ENCODE measurements at places on chromosomes 2 and 18.

DNA sequence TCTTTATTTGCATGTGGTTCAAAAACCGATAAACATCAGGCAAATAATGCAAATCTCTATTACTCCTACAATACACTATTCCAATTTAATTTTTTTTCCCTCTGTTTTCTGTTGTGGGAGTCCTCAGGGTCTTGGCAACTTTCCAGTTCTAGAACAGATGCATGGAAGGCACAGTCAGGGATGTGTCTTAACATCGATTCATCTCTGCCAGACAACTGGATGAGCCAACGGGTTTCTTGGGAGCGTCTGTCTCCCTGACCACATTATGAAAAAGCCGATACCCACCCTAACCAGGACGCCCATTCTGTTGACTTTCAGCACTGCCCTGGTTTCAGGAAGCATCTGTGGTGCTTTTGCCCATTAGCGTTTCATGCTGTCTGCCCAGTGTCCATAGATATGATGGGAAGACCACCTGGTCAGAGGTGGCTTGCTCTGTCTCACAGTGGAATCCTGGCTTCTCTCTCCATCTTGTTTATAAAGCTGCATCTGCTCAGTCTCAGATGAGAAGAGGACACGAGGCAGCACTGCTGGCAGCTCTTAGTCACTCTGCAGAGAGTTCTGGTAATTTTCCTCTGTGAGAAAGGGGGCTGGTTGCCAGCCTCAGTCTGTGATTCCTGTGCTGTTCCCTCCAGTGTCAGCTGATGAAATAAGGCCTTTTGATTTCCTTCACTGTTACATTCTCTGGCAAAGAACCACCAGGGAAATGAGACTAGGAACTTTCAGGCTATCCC is 57.9 kb upstream of the KCNE4 start:
- DNase-seq = no peak

DNA sequence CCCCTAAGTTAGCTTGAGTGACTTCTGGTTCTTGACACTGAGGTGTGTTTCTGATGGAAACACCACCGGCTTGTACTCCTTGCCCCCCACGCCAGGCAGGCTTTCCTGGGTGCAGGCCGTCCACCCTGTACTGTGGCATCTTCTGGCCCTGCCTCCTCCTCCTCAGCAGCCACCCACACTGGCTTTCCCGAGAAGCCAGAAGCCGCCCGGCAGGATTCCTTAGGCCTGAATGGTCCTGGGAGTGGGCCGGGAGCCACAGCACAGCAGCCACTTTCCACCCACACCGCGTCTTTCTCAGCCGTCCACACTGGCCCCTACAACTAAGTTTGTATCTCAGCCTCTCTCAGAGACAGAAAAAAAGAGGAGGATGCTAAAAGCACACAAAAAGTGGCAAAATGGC is 2.1 kb upstream of the HSBP1L1 start:
- no peak for DNase-seq

DNA sequence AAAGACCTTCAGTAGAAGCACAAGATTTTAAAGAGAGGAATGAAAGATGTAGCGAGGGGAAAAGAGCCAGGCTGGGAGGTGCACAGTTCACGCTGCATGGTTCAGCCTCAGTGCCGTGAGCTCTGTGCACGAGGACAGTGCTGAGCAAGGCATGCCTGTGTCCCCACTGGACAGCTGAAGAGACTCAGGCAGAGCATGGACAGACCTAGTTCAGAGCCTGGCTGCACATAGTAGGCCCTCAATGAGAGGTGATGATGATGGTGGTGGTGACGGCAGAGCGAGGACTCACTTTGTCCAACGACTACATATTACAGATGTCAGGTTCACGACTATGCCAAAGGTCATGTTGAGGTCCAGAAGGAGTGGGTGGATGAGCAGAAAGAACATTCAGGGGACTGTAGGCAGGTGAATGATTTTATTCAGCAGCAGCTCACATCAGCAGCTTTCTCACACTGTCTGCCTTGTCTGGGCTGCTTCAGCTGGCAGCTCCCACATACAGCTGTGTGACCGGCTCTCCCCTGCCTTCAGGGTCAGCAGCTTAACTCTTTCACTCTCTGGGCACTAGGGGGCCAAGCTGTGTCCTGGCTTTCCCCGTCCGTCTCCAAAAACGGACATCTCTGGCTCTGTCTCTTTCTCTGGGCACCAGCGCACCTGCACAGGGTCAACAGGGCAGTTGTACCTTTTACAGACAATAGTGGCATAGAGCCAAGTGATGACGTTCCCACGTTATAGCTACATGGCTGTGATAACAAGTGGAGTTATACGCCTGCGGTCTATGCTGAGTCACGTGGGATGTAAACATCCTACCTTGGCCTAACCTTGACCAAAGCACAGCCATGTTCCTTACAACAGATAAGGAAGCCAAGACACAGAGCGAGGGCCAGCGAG is 128.8 kb upstream of the MSH6 start:
- DNase-seq = no peak

- no peak for DNase-seq
Observed at GRCh38 chr2:226489775-226490541, 309.7 kb downstream of the IRS1 start.

DNA sequence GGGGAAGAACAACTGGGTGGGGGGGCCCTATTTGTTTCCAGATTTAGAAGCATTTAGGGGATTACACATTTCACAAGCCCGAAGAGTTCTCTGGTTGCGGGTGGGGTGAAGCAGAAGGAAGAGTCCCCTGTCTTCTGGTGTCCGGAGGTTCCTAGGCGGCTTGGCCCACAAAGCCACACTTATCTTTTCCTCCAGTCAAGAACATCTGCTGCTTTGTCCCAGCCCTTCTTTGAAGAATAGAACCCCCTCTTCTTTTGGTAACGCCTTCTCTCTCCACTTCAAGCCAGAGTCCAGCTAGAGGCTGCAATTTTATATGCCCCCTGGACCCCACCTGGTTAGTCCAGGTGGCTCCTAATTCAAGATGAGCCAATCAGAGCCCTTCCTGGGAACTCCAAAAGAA is 15.8 kb downstream of the BOLA3 start:
- no peak for DNase-seq

GRCh38 chr18:11115276-11115675 is 34.1 kb downstream of the PIEZO2 start:
- no peak for DNase-seq

- DNase-seq = no peak
Observed at GRCh38 chr2:240783819-240784621, 36.0 kb downstream of the KIF1A start.
